ENCODE measurements at places on chromosomes 6 and 20.

GRCh38 chr20:14780508-14780907 is 443.1 kb upstream of the FLRT3 start:
- no peak for DNase-seq

- no peak for DNase-seq
Measured at GRCh38 chr6:143743301-143744166, 65.8 kb downstream of the PHACTR2 start.

- peak; percentile 11 for DNase-seq
Measured at GRCh38 chr20:588932-589672, 21.0 kb downstream of the TCF15 start.

DNA sequence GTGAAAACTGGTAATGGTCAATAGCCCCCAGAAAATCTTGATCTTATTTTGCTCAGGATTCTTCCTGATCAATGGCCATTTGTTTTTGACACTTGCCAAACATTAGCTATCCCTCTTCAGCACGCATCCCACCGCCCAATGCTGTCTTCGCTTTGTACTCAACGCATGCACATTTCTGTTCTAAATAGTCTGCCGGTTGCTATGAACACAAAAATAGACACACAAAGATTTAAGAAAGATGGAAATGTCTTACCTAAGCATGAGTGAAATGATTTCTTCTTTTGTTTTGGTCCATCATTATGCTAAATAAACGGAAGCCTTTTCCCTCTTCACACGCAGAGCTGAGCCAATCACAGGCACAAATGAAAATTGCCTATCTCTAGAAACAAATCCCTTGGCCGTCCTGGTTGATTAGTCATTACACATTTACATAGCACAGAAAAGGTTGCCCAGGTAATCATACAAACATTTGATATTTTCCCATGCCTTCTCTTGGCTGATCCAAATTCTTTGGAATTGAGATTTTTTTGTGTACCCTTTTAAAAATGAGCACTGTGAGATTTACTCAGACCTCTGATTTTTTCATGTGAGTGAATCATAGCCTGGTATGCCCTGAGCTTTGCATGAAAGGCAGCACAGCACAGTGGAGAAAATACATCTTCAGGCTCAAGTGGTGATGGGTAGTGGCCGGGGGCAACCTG is 70.5 kb upstream of the FAM184A start:
- DNase-seq, result no peak

DNA sequence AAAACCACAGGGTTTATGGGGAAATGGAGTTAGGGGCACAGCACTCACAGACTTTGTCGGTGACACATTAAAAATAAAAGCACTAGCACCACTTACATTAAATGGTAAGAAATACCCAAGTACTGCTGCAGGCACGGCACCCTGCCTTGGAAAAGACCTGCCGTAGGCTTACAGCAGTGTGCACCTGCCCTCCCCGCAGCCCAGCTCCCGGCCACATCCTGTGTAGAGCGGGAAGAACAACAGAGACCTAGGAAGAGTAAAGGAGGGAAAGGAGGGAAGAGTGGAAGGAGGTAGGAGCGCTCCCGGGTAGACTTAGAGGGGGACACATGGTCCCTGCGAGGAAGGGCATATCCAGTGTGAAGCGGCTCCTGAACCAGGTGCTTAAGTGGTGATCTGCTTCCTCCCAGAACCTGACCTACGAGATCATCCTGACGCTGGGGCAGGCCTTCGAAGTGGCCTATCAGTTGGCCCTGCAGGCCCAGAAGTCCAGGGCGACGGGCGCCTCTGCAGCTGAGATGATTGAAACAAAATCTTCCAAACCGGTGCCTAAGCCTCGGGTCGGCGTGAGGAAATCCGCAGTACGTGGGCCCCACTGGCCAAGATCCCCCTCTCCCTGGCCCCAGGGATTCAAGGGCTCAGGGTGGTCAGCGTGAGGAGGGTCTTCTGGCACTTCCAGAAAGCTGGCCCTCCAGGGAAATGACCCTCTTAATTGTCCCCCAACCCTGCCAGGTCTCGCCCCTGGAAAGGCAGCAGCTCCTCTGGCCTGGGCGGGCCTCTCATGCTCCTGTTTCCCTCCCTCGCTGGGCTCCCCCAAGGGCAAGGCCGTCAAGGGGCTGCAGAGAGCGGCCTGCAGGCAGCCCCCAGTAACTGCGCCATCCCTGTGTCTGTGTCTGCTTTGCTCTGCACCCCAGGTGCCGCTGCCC is 55.5 kb downstream of the TCP11 start:
- DNase-seq, result no peak

DNA sequence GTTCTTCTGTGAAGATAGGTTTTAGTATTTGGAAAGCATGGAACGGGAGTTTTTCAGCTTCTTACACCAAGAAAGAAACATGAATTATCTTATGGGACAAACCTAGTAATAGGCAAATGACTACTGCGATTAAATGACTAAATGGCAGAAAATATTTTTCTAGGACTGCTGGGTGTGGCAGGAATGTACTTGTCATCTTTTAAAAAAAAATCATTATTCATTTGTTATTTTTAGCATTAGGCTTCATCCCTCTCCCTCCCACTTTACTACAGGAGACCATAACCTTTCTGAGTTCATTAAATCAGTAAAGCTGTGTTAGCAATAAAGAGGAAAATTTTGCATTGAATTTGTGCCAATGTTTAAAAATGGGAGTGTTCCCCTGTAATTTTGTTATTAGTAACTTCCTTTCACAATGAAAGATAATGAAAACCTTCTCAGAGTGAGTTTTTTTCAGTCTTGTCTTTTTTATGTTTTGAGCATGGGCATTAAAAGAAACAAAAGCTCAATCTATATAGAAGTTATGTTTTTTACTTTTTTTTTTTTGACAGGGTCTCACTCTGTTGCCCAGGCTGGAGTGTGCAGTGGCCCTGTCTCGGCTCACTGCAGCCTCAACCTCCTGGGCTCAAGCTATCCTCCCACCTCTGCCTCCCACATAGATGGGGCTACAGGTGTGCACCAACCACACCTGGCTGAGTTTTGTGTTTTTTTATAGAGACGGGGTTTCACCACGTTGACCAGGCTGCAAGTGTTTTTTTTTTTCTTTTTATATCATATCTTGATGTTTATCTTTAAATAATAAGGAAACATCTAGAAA is 105.6 kb upstream of the CLDN20 start:
- DNase-seq, result no peak

- DNase-seq, result no peak
Measured at GRCh38 chr6:134193536-134194498, 124.1 kb downstream of the SGK1 start.

DNA sequence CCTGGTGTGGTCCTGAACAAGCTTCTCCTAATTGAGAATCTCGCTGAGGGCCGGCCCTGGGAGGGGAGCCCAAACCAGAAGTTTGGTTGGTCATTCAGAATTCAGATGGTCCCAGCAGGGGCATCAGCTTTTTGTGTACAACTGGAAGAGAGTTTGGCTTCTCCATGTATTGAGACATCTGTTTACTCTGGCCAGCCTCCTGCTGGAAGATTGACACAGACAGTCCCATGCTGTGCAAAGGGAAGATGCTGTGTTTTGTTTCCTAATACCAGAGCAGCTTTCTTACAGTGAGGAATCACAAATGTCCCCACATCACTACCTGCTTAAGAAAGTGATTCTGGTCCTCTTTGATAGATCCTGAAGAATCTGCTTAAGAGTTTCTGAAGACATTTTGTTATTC is 97.8 kb downstream of the PLEKHG1 start:
- peak; percentile 60 for DNase-seq

- DNase-seq, result no peak
Measured at GRCh38 chr6:139126255-139126654, 8.6 kb upstream of the HECA start.

DNA sequence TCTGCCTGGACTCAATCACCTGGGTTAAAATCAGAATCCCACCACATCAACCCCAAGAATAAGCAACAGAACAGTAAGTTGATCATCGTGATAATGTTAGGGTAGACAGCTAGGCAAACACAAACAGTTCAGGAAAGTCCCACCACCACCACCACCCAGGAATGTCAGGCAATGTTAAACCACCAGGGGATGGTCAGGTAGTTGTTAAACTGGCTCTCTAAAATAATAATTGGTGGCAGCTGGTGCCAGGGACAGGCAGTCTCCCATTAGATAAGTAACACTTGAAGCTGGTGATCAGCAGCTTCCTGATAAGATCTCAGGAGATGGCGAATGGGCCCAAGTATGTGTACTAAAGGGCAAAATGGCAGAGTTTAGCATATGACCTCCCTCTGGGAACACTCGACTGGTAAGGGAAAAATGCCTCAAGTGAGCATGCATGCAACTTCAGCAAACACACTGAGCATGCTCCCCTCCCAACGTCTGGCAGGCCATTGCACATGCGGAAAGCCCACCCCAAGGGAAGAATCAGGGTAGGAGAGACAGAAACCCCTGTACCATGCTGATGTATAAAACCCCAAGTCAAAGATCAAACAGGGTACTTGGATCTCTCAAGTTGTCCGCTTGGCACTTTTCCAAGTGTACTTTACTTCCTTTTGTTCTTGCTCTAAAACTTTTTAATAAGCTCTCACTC is 66.6 kb downstream of the IPCEF1 start:
- no peak for DNase-seq

GRCh38 chr6:122276637-122277036 is 122.8 kb upstream of the HSF2 start:
- no peak for DNase-seq

- DNase-seq, result no peak
Measured at GRCh38 chr6:159180001-159180400, 10.8 kb downstream of the FNDC1 start.

- DNase-seq, result no peak
Measured at GRCh38 chr6:99668036-99668705, 61.5 kb downstream of the PRDM13 start.

- DNase-seq, result no peak
Measured at GRCh38 chr20:57062696-57063270, 203.7 kb downstream of the BMP7 start.

DNA sequence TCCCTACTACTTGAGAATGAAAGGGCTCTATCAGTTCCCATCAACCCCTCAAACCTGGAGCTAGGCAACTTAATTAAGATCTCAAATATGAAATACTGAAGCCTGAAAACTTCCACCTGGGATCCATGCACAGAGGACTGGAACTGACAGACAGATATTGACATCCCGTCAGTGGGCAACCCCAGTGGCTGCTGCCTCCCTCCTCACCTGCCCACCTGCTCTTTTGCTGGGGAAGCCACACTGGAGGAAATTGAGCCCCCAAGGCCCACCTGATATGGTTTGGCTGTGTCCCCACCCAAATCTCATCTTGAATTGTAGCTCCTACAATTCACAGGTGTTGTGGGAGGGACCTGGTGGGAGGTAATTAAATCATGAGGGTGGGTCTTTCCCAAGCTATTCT is 192.8 kb downstream of the LRFN2 start:
- DNase-seq, result no peak

DNA sequence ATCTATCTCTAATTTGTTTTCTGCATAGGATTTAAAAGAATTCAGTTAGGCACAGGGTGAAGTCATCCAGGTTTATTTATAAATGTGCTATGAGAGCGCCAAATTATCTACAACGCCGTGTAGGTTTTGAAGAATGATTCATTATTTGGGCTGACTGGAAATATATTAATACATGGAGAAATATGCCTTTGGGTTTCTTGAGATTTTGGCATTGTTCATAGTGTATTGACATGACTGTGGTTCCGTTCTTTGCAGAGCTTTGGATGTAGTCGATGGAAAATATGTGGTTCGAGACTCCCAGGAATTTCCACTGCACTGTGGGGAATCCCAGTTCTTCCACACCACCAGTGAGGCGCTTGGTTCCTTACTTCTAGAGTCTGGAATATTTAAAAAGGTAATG is 90.9 kb downstream of the CRYBG1 start:
- no peak for DNase-seq

GRCh38 chr6:155026022-155026705 is 31.0 kb downstream of the TIAM2 start:
- no peak for DNase-seq

GRCh38 chr20:38975539-38976120 is 13.5 kb downstream of the DHX35 start:
- no peak for DNase-seq

Data from HuH-7.5 (cell line).